ENCODE measurements at places on chromosomes 5 and 9.

GRCh38 chr5:14411216-14411615 is 170.4 kb upstream of the OTULINL start:
- no peak for DNase-seq

GRCh38 chr5:125750147-125750860 is 672.9 kb upstream of the GRAMD2B start:
- DNase-seq: no peak

GRCh38 chr5:10699987-10700386 is 61.0 kb downstream of the DAP start:
- no peak for DNase-seq

GRCh38 chr5:103513701-103514100 is 48.9 kb downstream of the NUDT12 start:
- no peak for DNase-seq

DNA sequence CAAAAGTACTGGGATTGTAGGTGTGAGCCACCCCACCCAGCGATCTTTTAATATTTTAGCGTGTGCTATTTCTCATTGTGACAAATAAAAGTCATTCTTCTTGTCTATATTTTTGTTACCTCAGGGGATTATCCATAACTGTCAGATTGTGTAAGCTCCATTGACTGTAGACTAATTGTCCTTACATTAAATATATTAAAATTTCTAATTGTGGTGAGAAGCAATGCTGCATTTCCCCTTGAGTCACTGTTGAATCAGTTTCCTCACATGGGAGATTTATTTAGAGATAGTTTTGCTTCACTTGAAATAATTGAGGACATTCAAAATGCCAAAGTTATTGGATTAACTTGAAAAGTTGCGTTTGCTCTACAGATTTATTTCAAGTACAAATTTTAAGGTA is 782.4 kb upstream of the WWC1 start:
- no peak for DNase-seq

Data from stimulated activated CD4-positive, alpha-beta T cell treated with anti-CD3 and anti-CD28 coated beads, TNF-alpha, amount 100 ng/mL, for 24 hours (primary cell).